ENCODE measurements at places on chromosomes 3 and 15.

DNA sequence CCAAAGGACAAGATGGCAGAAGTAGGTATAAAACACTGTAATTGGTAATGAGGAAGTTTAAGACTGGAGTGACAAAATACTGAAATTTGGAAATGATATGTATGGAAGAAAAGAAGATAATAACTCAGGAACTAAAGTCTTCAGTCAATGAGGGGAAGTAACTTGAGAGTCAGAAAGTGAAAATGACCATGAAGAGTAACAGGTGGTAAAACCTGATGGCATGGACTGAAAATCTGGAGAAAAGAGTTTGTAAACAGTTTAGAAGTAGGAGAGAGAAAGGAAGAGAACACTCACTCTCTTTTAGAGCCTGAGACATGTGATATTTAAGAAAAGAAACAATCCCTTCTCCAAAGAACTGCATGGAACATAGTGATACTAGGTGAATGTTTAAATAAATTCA, 387.9 kb downstream of the PYDC2 start:
- no peak for DNase-seq

GRCh38 chr3:171116365-171116764, 89.8 kb upstream of the SLC2A2 start:
- DNase-seq, result peak; percentile 33

- peak; percentile 87 for DNase-seq
Measured at GRCh38 chr15:50828610-50829206, 63.2 kb upstream of the SPPL2A start.

GRCh38 chr3:128550471-128551126, 57.6 kb upstream of the GATA2 start:
- DNase-seq, result no peak

DNA sequence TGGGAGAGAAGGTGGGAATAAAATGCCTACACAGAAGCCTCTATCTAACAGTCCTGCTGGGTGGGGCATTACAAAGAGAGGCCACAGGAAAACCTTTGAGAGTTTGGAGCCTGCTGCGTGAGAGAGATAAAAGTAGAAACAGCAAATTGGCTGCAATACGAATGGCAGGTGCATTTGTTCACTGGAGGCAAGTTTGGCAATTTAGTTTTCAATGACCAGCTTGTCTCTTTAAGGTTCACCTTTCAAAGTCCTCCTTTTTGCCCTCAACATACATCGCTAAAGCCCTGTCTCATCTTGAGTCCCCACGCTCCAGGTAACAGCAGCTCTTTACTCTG, 405.7 kb downstream of the LSAMP start:
- DNase-seq, result no peak

- DNase-seq, result no peak
Measured at GRCh38 chr3:129908417-129908816, 14.9 kb upstream of the TMCC1 start.

DNA sequence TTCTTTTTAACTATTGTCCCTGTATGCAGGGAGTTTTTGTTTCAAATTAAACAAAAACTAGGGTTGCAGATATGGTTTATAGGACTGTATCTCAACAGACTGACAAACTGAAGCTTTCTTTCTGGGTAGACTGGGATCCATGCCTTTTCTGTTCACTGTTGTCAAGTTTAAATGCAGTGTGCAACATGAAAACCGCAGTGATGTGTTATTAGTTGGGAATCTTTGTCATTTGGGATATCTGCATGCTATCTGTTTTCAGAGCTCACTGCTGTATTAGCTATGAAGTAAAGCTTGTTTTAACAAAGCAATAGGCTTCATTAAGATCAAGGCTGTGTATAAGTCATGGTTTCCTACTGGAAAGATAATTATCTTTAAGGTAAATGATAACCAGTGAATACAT, 21.4 kb upstream of the MCF2L2 start:
- peak; percentile 39 for DNase-seq

GRCh38 chr15:58724466-58724865, 25.0 kb downstream of the ADAM10 start:
- DNase-seq, result peak; percentile 58

GRCh38 chr3:111963424-111963823, 15.4 kb upstream of the ABHD10 start:
- DNase-seq, result peak; percentile 80

- no peak for DNase-seq
Measured at GRCh38 chr3:73475175-73475574, 149.6 kb downstream of the PDZRN3 start.

DNA sequence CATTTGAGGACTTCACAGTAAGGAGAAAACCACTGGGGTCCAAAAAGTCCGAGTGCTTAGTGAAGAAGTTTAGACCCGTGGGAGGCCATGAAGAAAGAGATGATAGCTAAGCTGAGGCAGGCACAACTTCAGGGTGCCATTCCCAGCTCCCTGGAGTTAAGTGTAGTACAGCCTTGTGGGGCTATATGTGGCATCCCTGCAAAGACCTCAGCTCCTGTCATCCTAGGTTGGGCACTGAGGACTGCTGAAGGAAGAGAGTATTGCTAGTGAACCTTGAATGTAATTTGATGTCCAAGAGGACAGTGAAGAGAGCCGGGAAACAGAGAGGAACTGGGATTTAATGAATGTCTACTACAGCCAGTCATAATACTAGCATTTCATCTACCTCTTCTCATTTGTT, 162.1 kb downstream of the AKAP13 start:
- no peak for DNase-seq

All from EL (cell line).